Pulmonary artery endothelial cell (primary cell): ENCODE measurements at places on chromosomes 7 and 10. TPM values are rescaled to one million over a fixed set of nuclear protein-coding genes. Genes with fewer than 3 reads are reported as not detected.

Gene CLCN1
- not detected in 2 replicates for total RNA-seq

Gene LIPJ
- total RNA-seq = 0.21 TPM in 1 of 2 replicates, not detected in the other

Gene PIK3AP1
- total RNA-seq = 0.13 and 0.21 TPM in 2 replicates

Gene SLC39A12
- total RNA-seq = not detected in 2 replicates

Gene PDE1C
- 0.11 and 0.13 TPM in 2 replicates for total RNA-seq

Gene GLI3
- total RNA-seq = 2.3 and 3.8 TPM in 2 replicates

Gene TLX1
- total RNA-seq = 0.60 and 1.8 TPM in 2 replicates

Gene CARD11
- total RNA-seq = 18.4 and 18.5 TPM in 2 replicates

Gene GHRHR
- total RNA-seq = not detected in 2 replicates

Gene AGBL3
- total RNA-seq = 1.4 and 1.5 TPM in 2 replicates

Gene INPP5A
- total RNA-seq = 23.9 and 25.4 TPM in 2 replicates

Gene PRRT4
- not detected in 2 replicates for total RNA-seq

Gene OLAH
- 0.14 TPM in 1 of 2 replicates, not detected in the other for total RNA-seq

Gene BCL7B
- total RNA-seq = 22.9 and 23.9 TPM in 2 replicates

Gene A1CF
- total RNA-seq = not detected in 2 replicates

Gene PLXDC2
- total RNA-seq = 0.59 and 2.9 TPM in 2 replicates

Gene LIPK
- not detected in 2 replicates for total RNA-seq

Gene MAT1A
- not detected in 2 replicates for total RNA-seq

Gene CTAGE6
- 0.07 and 0.39 TPM in 2 replicates for total RNA-seq

Gene NANOS1
- 0.11 and 0.13 TPM in 2 replicates for total RNA-seq

Gene FAM204A
- total RNA-seq = 77.0 and 96.6 TPM in 2 replicates

Gene BPGM
- 33.1 and 33.9 TPM in 2 replicates for total RNA-seq

Gene CPA2
- total RNA-seq = not detected in 2 replicates
